Stimulated activated CD4-positive, alpha-beta T cell treated with anti-CD3 and anti-CD28 coated beads, Interleukin-1b, Interleukin-23, amount 100 ng/mL, for 4 hours (primary cell): ENCODE measurements at places on chromosomes 5 and 9.

GRCh38 chr5:169788168-169788567, 151.1 kb downstream of the DOCK2 start:
- DNase-seq: no peak

DNA sequence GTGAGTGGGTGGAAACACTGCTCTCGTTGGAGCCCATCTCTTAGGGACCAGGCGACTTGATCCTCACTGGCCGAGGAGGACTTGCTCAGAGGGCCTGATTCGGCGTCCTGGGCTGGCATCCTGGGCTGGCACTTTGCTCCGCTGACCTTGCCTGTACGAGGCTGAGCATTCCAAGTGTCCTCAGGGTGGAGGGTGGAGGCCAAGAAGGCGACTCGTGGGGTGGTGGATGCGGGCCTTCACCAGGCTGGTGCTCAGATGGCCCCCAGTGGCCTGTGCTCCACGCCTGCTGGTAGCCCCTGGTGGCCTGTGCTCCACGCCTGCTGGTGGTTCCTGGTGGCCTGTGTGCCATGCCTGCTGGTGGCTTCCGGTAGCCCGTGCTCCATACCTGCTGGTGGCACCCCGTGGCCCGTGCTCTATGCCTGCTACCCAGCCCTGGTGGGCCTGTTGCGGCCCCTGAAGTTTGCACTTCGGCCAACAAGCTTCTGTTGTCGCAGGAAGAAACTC, 42.9 kb downstream of the PHF2 start:
- DNase-seq: no peak

GRCh38 chr9:88692827-88693226, 157.8 kb downstream of the NXNL2 start:
- DNase-seq: no peak

DNA sequence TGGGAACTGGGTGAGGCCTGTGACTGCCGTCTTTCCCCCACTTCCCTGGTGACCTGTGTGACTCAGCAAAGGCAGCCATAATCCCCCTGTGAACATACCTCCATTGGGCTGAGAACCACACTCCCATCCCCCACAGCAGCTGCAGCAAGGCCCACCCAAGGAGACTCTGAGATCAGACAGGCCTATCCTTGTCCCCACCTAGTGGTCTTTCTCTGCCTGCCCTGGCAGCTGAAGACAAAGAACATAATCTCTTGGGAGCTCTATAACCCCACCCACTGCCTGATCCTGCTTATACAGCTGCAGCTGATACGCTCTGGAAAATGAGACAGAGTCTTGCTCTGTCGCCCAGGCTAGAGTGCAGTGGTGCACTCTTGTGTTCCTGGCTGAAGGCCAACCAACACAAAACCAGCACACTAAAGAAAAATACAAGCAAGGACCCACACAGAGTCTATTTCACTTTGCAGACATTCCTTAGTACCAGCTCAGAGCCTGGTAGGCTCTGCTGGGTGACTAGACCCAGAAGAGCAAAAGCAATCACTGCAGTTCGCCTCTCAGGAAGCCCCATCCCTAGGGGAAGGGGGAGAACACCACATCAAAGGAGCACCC, 106.7 kb downstream of the MCTP1 start:
- no peak for DNase-seq

DNA sequence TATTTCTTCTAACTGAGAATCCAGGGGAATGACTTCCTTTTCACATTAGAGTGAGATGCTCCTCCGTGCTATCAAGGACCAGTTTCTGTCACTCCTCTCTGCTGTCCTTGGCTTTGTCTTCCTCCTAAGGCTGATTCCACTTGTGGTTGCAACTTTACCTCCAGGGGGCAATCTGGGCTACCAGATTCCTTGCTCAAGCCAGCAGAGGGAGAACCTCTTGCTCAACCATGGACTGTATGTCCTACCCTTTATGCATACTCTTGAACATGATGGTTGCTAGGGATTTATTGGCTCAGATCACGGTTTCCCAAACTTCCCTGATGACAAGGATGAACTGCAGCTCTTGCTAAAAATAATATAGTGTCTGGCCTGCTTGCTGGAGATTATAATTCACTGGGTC, 24.0 kb downstream of the NNT start:
- DNase-seq: no peak

DNA sequence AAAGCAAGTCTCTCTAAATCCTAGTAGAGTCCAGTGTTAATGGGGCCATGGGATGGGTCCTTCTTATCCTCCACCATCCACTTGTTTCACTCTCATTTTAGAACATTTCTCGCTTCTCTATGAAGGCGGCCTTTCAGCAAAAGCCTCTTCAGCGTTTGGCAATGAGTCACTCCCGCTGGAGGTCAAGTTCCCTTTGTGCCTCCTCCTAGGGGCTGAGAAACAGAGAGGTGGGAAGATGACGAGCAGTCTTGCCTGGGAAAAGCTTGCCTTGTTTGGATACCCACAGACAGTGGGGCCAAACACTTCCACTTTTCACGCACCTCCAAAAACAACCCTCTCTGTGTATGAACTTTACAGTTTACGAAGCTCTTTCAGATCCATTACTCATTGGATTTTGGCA, 168.8 kb downstream of the GABBR2 start:
- DNase-seq: no peak

DNA sequence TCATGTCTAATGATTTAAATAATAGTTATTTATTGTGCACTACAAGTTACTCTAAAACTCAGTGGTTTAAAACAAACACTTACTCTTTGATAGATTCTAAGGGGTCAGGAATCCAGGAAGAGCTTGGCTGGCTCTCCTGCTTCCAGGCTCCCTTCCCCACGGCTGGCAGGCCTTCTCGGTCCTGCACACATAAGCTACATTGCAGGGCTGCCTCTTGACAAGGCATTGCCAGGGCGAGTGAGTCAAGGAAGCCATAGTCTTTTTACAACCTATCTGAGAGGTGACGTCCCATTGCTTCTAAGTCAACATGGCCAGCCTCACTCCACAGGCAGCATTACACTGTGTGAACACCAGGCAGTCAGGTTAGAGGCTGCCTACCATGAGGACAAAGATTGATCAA, 119.8 kb downstream of the AUH start:
- no peak for DNase-seq

DNA sequence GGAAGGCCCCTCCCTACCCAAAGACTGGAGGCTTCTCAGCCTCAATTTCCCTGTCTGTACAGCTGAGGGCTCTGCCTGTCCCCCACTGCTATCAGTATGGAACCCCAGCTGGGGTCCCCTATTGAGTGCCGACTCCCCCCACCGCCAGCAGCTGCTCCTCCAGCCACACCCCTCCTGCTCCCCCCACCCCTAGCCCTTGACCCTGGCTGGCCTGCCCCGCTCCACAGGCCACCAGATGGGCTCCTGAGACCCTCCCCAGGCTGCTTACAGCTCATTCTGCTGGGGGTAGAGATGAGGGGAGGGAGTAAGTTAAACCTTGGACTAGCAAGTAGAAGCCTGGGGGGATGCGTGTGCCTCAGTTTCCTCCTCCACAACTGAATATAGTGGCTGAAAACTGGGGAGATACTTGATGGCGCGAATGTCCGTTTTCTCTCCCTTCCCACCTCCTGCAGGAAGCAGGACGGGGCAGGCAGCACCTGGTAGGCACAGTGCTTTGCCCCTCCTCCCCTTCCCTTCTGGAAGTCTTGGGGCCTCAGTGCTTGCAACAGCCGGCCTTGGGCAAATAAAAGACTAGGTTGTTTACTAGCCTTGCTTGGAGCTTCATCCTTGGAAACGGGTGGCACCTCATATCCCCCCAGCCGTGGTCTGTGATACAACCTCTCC, 19.1 kb downstream of the URM1 start:
- DNase-seq: no peak

DNA sequence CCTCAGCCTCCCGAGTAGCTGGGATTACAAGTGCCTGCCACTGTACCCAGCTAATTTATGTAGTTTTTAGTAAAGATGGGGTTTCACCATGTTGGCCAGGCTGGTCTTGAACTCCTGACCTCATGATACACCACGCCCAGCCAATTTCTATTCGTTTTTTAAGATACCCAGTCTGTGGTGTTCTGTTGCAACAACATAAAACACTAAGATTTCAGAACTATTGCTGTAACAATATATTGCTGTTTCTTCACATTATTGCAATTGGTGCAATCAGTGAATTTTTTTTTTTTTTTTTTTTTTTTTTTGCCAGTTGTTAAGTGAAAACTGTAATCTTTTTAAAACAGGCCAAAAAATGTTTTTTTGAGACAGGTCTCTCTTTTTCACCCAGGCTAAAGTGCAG, 9.9 kb downstream of the SRP19 start:
- no peak for DNase-seq

- DNase-seq: no peak
These were observed 165.3 kb upstream of the NREP start for GRCh38 chr5:111922344-111922743.

- DNase-seq: no peak
These were observed 13.7 kb upstream of the NXNL2 start for GRCh38 chr9:88521308-88521707.

GRCh38 chr5:38569180-38569579, 12.7 kb upstream of the LIFR start:
- DNase-seq: no peak

DNA sequence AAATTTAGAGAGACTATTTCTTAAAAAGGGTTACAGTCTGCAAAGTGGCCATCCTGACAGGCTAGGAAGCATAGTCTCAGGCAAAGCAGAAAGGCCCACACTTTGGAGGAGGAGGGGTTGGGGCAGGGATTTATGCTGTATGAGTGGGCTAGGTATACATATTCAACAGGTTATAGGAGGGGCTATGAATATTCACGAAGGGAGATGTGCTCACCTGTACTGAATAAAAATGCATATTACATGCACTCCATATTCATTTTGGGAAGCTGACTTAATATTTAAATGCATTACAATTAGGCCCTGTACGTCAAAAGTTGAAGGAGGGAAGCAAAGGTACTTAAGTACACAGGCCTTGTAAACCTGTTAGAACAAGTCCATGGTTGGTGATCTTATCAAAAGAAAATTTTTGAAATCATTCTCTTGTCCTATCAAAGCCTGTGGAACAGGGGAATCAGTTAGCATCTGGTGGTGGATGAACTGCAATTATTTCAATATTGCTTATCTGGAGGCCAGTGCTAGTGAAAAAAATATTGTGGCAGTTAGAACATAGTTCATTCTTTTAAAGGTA, 1.6 kb downstream of the CENPP start:
- no peak for DNase-seq

GRCh38 chr9:101727612-101728524, 10.6 kb downstream of the GRIN3A start:
- no peak for DNase-seq

DNA sequence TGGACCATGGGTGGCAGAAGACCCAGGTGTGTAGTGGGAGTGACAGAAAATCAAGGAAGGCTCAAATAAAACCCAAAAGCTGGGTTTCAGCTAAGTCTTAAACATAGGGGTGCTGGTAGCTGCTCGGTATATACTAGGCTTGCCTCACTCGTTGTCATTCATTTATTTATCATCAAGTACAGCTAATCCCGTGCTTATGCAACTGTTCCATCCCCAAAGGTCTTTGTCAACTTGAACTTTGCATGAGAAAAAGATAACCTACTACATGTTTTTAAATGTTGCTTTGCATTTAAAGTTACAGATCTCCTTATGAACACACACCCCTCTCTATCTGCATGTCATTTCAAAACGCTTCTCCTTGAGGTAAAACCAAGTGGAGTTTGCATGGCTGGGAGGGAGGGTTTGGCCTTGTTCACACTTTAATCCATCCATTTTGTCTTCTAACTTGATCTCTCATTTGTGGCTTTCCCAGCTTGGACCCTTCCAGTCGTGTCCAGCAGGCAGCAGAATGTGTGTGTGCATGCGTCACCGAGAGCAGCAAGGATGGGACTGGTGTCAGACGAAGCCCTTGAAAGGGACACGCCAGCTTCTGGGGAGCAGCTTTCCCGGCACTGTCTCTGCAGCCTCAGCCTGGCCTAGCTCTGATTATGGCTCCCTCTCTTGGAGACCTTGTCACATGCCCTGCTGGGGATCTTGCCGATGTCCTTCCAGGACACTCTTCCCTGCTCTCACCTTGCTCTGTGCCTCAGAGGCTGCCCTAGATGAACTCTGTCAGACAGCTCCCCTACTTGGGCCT, 133.5 kb downstream of the GADD45G start:
- DNase-seq: no peak

DNA sequence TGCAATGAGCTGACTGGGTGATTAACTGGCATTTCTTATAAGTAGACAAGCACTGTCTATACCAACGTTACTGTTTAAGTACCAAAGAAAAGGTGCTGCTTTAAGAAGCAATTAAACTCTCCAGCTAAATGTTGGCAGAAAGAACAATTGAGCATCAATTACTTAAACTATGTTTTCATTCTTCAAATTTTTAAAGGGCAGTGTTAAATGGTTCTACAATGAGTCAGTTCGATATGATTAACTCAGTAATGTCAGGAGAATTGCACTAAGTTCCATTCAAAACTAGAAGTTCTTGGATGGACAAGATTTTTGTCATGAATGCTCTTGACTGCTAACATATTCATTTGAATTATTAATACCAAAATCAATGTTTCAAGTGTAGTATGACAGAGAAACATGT, 593.7 kb downstream of the DNAH5 start:
- DNase-seq: no peak

DNA sequence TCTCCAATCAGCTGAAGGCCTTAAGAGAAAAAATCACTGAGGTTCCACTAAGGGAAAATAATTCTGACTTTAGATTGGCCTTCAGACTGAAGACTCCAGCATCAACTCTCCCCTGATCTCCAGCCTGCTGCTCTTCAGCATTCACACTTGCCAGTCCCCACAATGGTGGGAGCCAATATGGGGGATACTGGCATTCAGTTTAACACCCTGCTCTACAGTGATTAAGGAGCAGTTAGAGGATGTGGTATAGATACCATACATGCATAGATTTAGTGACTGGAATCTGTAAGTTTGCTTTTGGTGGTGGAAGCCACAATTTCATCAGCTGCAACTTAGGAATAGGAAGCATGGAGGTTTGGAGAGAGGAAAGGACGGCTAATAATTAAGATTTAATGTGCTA, 2017.7 kb upstream of the CDH6 start:
- DNase-seq: no peak

GRCh38 chr9:118575341-118576070, 793.7 kb downstream of the BRINP1 start:
- DNase-seq: no peak

DNA sequence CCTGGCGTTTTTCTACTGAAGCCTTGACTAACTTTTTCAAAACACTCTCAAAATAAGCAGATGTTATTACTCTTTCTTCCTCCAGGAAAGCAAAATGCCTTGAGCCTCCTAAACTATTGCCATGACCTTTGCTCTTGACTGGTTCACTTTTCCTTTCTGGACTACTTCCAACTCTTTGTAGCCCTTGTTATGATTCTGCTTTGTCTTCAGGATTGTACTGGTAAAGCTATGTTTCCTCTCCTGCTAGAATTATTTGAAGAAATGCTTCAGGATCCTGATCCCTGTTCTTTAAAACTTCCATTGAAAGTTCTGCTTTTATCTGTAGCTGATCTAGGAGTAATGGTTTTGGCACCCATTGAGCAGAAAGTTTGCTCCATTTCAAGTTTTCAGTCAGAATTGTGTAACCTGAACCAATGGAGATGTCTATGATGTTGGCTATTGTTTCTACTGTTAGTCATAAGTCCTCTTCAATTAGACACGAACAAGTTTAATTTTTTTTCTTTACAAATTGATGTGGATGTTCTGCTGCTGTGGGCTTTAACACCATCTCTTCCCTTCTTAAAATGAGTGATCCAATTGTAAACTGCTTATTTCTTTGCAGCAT, 1356.4 kb downstream of the EFNA5 start:
- no peak for DNase-seq

- no peak for DNase-seq
These were observed 66.2 kb downstream of the ACTBL2 start for GRCh38 chr5:57416278-57416994.
